ENCODE measurements at places on chromosomes 16 and 17. TPM values are rescaled to one million over a fixed set of nuclear protein-coding genes. Genes with fewer than 3 reads are reported as not detected.

The KRTAP4-3 gene
- total RNA-seq = not detected

The TBC1D3I gene
- total RNA-seq = 0.22 TPM

The IL17C gene
- not detected for total RNA-seq

The TPSD1 gene
- total RNA-seq = not detected

The MSI2 gene
- total RNA-seq = 60.4 TPM

The DNASE1 gene
- 7.0 TPM for total RNA-seq

The GINS2 gene
- total RNA-seq = 61.6 TPM

The TP53TG3C gene
- 2.8 TPM for total RNA-seq

The FN3K gene
- 20.0 TPM for total RNA-seq

The SLC16A13 gene
- total RNA-seq = 4.5 TPM

DNA sequence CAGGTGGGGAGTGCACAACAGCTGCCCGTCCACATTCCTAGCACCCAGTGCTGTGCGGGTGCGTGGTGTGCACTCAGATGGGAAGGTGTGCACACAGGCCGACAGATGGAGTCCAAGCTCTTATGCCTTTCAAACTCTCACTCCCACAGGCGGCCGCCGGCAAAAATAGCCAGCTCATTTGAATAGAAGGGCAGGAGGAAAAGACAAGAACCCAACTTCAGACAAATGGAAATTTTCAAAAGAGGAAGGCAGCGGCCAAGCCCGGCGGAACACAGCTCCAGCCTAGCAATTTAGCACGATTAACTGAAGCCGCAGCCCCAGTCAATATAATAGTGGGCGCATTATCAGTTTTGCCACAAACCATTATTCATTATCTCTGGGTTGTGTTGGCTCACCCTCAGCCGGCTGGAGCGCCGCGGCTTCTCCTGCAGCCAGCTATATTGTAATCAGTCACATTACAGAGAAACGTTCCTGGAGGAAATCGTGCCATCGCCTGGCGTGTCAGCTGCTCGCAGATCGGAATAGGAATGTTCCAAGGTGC is 103.9 kb upstream of the SEC14L1 start:
- peak; percentile 50 for DNase-seq

DNA sequence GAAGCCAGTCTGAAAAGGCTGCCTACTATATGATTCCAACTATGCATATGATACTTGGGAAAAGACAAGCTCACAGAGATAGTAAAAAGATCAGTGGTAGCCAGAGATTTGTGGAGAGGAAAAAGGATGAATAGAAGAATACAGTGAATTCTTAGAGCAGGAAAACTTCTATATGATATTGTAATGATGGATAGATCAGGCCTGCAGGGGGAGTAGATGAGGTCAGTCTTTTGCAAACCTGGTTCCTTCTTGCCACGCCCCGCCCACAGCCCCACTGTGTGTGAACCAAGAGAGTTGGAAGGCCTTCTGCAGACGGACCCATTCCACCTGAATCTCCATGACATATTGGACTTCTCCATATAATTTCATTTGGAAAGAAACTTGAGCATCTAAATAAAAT is 761 bp upstream of the CCL8 start:
- DNase-seq = peak; percentile 48

DNA sequence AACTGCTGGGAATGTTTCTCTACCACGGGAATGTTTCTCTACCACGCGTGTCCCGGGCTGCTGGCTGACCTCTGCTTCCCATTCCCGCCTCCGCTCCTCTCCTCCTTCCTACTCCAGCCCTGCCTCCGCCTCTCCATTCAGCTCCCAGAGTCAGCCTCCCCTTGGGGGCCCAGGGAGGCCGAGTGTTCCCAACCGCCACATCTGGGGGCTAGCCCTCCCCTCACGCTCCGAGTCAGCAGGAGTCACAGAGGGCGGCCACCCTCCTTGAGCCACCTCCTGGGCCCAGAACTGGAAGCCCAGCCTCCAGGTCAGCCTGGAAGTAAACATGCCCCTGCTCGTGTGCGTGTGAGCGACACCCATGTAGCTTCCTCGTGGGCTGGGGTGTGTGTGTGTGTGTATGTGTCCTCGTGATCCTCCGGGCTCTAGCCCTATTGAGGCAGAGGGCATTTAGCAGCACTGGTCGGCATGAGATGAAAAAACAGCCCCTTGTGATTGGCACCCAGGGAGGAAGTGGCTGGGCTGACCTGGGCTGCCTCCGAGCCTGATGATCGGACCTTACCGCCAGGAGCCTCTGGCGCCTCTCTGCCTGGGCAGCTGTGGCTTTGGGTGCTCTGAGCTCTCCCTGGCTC is 7.3 kb downstream of the CYGB start:
- DNase-seq = no peak

GRCh38 chr16:50011707-50012106 is 13.3 kb upstream of the CNEP1R1 start:
- DNase-seq = no peak

GRCh38 chr17:75364078-75364477 is 41.4 kb downstream of the GRB2 start:
- no peak for DNase-seq

- DNase-seq = no peak
Observed at GRCh38 chr17:66712453-66712852, 122.5 kb upstream of the CACNG5 start.

DNA sequence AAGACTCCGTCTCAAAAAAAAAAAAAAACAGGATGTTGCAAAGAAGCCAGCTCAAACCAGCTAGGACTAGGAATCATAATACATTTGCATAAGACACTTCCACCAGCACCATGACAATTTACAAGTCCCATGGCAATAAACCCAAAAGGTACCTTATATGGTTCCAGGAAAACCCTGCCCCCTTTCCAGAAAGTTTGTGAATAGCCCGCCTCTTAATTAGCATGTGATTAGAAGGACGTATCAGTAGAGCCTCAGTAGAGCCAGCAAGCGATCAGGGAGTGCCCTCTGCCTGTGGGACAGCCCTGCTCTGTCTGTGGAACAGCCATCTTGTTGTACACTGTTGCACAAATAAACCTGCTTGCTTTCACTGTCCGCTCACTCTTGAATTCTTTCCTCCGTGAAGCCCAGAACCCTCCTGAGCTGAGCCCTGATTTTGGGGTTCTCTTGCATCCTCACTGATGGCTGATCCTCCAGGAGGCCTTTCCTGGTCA is 14.0 kb downstream of the NUPR1 start:
- peak; percentile 50 for DNase-seq

- no peak for DNase-seq
Observed at GRCh38 chr17:68969101-68969500, 13.9 kb upstream of the ABCA8 start.

- no peak for DNase-seq
Observed at GRCh38 chr17:66843627-66844026, 8.7 kb downstream of the CACNG5 start.

GRCh38 chr16:85235991-85236817 is 123.9 kb upstream of the CIBAR2 start:
- no peak for DNase-seq

GRCh38 chr16:79188739-79189122 is 411.8 kb downstream of the MAF start:
- DNase-seq = no peak

- peak; percentile 31 for DNase-seq
Observed at GRCh38 chr17:62880120-62880519, 72.0 kb upstream of the MARCHF10 start.

- DNase-seq = no peak
Observed at GRCh38 chr17:79836972-79837887, 2.0 kb downstream of the CBX4 start.

- no peak for DNase-seq
Observed at GRCh38 chr16:4098501-4098900, 17.7 kb downstream of the ADCY9 start.

DNA sequence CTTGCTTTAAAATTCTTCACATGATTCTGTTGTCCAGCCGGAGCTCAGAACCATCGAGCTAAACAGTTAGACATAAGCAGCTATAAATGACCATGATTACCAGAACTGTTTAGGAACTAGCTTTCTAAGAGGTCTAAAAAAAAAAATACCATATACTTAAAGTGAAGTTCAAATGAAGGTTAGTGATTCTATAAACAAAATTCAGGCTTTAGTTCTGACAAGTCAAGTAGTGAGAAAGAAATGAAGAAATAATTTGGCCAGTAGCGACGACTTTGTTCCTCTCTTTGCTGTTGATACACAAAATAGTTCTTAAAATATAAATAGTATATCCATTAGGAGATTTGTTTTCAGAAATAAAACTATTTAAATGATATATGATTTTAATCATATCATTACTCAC is 27.7 kb downstream of the ABCA8 start:
- DNase-seq = no peak

DNA sequence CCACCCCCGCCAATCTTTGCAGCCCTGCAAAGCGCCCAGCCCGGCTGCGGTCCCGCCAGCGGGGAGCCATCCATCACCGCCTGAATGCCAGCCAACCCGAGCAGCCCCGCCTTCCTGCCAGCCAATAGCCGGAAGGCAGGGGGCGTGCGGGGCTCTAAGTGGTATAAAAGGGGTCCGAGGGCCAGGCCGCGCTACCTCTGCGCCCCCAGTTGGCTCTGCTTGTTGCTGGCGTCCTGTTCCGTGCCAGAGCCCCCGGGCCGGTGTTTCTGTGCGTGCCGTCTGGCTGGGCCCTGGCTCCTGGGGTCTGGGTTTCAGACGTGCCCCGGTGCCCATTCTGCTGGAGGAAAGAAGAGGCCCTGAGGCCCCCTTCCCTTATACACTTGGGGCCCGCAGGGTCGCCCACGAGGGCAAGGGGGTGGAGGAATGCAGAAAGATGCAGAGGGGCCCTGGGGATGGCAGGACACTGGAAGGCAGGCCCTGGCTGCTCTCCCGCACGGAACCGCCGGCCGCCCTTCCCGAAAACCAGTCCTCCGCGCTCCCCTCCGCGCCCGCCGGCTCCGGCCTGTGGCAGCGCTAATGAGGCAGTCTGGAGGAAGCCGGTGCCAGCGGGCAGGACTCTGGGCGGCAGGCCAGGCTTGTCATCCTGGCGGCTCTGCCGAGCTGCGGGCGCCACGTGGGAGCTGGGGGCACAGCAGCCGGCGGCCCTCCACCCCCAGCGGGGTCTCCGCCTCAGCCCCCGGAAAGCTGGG is 14.0 kb downstream of the COPZ2 start:
- peak; percentile 33 for DNase-seq

DNA sequence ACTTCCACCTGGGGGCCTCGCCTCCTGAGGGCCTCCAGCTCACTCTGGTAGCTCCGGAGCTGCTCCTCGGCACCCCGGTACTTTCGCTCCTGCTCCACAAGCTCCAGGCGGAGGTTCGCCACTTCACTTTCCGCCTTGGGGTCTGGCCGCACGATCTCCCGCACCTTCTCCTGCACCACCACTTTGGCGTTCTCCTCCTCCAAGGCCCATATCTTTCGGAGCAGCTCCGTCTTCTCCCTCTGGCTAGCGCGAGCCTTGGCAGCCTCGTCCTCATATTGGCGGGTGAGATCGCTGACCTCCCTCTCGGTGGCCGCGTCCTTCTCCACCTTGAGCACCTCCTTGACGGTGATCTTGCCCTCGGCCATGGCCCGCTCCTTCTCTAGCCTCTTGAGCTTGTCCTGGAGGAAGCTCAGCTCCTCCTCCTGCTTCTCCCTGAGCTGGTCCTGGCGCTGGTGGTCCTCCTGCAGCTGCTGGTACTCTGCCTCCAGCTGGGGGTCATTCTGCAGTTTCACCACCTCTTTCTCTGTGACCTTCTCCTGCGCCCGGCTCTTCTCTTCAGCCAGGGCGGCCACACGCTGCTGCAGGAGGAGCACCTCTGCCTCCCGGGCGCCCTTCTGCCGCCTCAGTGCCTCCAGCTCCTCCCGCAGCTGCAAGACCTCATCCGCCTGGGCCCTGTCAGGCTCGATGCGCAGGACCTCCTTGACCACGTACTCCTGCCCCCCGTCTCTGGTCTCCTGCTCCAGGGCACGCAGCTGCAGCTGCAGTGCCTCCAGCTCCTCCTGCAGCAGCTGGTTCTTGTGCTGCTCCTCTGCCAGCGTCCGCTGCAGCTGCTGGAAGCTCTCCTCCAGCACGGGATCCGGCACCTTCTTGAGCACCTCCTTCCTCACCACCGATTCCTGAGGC is 37.9 kb downstream of the UBN1 start:
- no peak for DNase-seq

DNA sequence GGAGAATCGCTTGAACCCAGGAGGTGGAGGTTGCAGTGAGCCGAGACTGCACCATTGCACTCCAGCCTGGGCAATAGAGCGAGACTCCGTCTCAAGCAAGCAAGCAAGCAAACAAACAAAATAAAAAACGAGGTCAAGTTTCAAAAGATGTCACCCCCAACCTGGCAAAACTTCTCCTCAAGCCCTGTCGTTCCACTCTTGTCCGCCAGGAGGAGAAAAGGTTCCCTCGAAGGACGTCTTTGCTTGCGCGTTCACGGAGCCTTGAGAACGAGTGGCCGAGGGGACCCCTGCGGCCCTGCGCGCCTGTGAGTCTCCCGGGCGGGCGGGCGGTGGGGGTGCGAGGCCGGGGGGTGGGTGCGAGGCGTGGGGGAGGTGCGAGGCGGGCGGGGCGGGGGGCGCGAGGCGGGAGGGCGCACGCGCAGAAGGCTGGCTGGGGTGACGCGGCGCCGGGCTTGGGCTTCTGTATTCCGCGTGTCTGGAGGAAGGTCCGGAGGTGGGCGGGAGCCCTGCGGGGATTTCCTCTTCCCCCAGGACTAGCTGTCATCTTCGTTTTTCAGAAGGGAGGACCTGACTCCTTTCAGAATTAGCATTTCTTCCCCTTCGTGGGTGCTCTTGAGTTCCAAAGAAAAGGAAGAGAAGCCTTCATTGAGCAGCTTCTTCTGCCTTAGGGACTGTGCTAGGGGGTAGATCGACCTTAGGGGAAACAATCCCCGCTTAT is 3.7 kb downstream of the SLC52A1 start:
- DNase-seq = peak; percentile 85

- DNase-seq = no peak
Observed at GRCh38 chr17:59542960-59543635, 22.3 kb upstream of the DHX40 start.

DNA sequence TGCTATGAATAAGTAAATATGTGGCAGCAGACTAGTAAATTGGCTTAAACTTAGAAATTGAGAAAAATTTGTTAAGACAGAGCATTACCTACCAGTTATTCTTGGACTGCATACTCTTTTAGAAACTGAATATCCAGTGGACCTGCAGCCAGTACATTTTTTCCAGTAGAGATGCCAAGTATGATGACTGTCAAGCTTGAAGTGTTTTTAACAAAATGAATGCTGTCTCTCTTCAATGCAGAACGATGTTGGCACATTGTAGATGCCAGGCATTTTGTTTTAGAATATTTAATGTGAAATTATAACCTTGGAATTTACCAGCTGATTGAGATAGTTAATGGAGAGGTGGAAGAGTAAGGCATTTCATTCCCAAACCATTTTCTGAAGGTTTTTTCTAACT is 52.5 kb downstream of the NFAT5 start:
- DNase-seq = no peak

DNA sequence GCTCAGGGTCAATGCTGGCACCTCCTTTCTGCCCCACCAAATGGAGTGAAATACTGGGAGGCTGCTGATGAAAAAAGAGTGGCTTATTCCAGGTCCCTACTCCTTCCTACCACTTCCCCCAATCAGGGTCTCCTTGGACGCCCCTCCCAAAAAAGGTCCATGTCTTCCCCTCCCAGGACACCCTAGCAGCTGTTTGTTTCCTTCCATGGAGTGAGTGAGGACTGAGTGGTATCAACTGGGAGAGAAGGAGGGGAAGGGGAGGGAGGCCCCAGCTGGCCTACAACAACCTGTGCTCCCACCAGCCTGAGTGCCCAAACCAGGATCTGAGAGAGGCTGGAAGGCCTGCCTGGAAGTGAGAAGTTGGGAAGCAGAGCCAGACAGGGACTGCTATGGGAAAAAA is 28.7 kb upstream of the NGFR start:
- DNase-seq = no peak

GRCh38 chr17:50763716-50764475 is 3.4 kb downstream of the ANKRD40CL start:
- no peak for DNase-seq
